ENCODE measurements at places on chromosomes 2 and 18.

DNA sequence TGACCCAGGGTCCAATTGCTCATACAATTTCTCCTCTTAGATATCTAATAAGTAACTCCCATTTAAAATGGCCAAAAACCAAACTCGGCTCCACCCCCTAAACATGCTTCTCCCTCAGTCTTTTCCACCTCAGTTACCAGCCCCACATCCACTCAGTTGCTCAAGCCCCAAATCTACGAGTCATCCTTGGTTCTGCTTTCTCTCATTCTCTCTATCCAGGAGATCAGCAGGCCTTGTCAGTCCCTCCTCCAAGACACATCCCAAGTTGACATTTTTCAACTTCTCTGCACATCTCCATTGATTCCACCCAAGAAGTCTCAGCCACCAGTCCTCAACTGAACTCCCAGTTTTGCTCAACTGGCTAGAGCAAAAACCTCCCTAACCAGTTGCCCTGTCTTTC, 40.5 kb upstream of the RTN4 start:
- no peak for DNase-seq

DNA sequence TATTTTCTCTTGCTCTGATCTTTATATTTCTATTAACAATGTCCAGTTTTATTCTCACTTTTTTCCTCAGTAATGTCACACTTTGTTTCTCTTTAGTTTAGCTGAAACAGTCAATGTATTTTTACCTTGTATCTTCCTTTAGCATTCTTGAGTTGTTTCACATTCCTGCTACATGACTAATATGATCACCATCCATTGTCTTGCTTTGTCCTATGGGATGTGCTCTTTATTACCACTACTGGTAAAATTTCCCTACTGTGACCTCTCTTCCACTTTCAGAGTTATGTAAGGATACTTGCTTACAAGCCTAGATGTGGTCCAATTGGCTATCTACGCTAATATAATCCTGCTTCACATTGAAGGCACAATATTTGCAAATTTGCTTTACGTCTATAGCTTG, 457.9 kb downstream of the PIK3C3 start:
- no peak for DNase-seq

GRCh38 chr2:32498306-32498705, 129.5 kb upstream of the TTC27 start:
- no peak for DNase-seq

DNA sequence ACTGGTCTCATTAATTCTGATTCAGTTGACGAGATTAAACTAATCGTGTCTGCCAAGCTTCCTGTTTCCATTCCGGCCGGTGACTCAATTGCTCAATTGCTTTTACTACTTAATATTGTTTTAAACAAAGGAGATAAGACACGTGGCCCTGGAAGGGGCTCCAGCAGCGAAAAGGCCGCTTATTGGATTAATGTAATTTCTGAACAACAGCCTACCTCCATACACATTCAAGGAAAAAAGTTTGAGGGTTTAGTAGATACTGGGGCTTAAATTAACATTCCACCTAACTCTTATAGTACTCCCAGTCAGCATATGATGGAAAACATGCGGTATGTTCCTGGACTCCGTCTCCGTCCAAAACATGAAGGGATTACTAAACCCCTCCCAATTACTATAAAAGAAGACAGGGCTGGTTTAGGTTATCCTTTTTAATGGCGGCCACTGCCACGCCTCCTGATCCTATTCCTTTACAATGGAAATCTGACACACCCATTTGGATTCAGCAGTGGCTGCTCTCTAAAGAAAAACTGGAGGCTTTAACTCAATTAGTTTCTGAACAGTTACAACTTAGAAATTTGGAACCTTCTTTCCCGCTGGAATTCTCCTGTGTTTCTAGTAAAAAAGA, 27.1 kb downstream of the VPS54 start:
- no peak for DNase-seq

GRCh38 chr2:50672282-50672681, 359.6 kb downstream of the NRXN1 start:
- no peak for DNase-seq

Data from stimulated activated CD8-positive, alpha-beta memory T cell treated with anti-CD3 and anti-CD28 coated beads, Interleukin-7, amount 100 ng/mL, for 1 hour (primary cell).